GOT3 (cell line): ENCODE measurements at places on chromosomes 16 and 17.
A peak's percentile ranks its signal among the peaks of the same experiment; 100 is the strongest.

- DNase-seq: no peak
Observed at GRCh38 chr16:67910158-67910557, 17.1 kb downstream of the PSKH1 start.

GRCh38 chr16:66844009-66844341 lies 239 bp upstream of the CA7 start:
- DNase-seq: no peak

DNA sequence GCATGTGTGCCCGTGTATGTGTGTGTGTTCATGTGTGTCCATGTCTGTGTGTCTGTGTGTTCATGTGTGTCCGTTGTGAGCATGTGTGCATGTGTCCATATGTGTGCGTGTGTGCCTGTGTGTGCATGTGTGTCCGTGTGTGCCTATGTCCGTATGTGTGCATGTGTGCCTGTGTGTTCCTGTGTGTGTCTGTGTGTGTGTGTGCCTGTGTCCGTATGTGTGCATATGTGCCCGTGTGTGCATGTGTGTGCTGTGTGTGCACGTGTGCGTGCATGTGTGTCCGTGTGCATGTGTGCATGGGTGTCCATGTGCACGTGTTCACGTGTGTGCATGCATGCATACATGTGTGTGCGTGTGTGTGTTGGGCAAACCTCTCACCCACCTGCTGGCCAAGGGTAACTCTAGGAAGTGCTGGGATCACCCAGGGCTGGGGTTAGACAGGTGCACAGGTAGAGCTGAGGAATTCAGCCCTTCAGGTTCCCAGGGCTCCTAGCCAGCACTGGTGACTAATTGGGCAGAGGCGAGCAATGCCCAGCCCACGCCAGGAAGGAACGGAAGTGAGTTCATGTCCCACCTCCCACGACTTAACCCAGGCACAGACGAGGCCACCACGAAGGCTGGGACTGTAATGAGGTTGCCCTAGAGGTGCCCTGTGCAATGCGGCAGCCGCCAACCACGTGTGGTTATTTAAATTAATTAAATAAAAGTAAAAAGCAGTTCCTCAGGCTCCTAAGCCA lies 8.2 kb upstream of the CSNK1D start:
- DNase-seq: no peak

DNA sequence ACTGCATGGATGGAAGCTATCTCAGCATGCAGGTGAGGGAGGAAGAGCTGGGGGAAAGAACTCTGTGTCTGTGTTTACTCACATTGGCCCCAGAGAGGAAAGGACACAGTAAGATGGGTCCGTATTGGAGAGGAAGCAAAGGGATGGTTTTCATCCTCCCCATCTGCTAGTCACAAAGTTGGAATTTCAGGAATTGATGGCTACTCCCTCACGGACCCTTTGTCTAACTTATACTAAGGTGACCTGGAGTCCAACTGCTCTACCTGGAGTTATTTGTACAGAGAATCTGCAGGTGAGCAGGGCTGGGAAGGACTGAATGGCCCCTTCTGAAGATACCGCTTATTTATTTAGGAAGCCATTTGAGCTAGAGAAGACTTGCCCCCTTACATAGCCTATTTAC lies 55.1 kb downstream of the WNT3 start:
- no peak for DNase-seq

DNA sequence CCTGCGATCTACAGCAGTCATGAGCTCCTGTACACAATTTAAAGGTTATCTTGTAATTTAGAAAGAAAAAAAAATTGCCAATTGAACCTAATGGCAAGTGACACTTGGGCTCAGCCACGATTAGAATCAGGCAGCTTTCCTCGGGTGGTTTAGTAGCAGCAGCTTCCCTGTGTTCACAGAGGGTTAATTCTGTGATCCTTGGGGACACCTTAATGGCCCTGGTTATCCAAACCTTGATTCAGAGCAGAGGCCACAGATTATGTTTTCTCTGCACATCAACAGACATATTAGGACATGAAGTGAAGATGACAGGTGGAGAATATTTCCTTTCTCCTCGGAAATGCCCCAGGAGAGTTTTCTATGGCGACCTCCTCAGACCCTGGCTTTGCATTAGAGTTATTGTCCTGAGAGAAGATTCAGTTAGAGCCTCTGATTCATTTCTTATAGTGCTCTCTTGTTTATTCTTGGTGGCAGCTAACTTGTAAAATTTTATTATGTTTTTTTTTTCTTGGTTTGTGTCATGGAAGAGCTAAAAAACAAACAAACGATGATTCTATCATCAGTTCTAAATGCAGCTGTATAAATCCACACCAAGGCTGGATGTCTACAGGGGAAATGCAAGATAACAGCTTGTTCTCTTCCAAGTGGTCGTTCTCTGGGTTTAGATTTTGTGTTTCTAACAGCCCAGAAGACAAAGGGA lies 351.2 kb upstream of the DYNLRB2 start:
- no peak for DNase-seq

DNA sequence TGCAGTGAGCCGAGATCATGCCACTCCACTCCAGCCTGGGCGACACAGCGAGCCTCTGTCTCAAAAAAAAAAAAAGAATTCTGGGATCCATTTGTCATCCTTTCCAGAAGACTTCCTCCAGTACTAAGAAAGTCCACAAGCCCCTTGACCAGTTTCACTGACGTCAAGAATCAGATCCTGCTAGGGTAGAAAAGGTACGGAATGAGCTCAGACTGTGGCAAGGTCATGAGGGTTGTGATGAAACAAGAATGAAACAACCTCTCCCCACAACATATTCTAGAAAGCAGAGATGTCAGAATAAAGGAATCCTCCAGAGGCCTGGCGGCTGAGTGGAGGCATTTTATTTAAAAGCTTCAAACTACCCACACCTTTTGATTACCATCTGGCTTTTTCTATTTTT lies 29.9 kb downstream of the TRAF4 start:
- no peak for DNase-seq

- DNase-seq: no peak
Observed at GRCh38 chr16:11636172-11636721, 32.0 kb upstream of the SNN start.

DNA sequence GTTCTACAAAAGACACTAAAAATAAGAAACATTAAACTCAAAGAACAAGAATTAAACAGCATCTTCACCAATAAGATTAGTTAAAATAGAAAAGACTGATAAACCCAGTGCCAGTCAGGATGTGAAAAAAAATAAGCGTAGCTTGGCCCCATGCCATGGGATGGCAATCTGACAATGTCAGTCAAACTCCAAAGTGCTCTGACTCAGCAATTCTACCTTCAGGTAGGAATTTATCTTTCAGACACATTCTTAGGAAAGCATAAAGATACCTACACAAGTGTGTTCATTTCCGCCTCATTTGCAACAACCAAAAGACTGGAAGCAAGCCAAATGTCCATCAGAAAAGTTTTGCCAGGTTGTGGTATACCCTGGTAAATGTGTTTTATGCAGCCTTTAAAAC lies 9.1 kb upstream of the MPO start:
- no peak for DNase-seq

DNA sequence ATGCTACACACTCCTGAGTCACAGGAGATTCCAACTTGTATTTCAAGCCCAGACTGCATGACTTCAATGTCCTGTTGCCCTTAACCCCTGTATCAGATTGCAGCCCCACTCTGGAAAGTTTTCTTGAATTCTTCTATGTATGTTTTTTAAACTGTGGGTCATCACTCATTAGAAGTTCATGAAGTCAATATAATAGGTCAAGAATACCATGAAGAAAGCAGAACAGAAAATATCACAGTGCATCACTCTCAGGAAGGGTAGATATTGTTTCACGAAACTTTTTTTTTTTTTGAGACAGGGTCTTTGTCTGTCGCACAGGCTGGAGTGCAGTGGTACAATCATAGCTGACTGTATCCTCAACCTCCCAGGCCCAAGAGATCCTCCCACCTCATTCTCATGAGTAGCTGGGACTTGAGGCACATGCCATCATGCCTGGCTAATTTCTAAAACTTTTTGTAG lies 20.5 kb downstream of the PRKCB start:
- DNase-seq: no peak

DNA sequence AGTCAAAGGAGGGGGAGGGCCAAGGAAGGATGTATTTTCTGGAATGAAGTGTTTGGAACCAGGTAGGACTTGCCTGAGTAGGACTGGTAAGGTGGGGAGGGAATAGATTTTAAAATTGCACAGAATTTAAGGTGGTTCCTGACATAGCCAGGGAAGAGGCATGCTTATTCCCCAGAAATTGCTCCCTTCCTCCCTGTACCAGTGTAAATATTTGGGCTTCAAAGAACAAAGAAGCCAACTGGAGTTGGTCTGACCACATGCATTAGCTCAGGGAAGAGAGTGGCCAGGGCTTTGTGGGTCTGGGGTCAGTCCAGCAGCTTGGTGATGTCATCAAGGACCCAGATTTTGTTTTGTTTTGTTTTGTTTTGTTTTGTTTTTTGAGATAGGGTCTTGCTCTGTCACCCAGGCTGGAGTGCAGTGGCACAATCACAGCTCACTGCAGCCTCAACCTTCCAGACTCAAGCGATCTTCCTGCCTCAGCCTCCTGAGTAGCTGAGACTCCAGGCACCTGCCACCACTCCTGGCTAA lies 9.3 kb upstream of the MRTFB start:
- DNase-seq: no peak

DNA sequence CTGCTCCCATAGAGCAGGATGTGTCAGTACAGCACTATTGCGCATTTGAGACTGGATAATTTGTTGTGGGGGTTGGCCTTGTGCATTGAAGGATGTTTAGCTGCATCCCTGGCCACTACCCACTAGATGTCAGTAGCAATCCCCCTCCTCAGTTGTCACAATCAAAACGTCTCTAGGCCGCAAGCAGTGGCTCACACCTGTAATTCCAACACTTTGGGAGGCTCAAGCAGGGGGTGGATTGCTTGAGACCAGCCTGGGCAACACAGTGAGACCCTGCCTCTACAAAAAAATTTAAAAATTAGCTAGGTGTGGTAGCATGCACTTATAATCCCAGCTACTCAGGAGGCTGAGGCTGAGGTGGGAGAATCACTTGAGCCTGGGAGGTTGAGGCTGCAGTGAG lies 48.4 kb downstream of the CENPV start:
- DNase-seq: no peak

DNA sequence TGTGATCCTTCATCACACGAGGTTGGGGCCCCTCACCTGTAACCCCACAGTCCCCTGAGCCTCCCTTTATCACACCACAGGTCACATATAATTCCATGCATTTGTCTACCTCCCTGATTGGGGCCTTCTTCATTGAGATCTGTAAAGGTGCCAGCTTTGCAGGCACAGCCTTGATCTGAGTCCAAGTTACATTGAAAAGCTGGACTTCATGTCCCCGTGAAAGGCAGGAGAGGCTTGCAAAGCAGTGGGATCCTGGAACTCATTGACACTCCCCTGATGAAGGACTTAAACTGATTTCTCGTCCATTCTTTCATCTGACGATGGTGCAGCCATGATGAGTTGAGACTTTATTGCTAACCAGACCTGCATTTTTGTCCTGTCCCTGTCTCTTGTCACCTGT lies 3.8 kb upstream of the SYT17 start:
- DNase-seq: no peak

DNA sequence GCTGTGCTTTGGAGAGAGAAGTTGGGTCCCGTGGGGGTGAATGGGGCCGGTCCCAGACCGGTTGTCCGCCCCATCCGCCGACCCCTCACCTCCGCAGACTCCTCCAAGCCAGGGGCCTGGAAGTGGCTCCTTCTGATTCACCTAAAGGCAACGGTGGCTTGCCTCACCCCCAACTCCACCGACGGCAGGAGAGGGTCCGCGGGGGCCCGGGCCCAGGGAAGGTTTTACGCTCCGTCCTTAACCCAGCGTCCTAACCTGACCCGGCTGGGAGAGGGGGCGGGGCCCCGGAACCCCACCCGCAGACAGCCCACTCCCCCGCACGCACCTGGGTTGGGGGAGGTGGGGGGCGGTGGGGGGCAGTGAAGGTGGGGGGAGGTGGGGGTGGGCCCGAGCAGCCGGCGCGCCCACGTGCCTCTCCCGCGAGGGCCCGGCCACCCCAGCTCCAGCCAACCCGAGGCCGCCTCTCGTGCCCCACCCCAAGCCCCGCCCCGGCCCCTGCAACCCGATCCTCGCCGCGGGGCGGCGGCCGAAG lies 12.7 kb upstream of the CD300A start:
- DNase-seq: peak; percentile 38

- DNase-seq: no peak
Observed at GRCh38 chr17:34242587-34243363, 12.3 kb upstream of the CCL2 start.

DNA sequence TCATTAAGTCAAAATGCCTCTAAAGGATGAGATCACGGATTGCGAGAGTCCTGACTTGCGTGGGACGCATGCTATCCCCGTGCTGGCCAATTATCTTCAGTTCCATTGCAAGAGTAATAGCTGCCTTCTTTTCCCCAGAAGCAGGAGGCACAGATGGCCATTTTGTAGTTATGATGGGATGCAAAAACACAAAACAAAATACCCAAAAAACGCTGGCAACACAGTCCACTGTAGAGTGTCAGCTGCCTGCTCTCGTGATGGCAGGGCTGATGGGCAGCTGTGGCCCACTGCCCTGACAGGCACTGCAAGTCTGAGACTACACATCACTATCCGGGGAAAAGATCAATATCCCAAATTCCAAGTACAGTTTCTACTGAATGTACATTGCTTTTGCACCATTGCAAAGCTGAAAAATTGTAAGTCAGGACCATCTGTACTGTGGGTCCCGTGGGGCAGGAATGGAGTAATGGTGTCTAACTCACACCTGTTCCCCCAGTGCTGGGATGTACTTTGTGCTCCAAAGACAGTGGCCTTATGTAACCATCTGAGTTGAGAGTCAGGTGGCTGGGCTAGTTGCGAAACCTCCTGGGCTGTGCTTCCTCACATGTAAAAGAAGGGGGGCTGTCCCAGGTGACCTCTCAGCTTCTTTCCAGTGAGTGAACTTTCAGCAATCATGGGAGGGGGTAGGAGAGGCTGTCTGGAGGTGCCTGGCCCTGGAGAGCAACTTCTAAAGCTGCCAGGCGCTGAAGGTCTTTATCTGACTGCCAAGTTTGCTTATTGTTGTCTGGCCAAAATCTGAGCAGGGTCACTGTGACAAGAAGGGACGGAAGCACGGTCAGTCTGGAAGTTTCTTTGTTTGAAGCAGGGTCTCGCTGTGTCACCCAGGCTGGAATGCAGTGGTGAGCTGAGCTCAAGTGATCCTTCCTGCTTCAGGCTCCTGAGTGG lies 4.7 kb downstream of the SLC47A1 start:
- no peak for DNase-seq

GRCh38 chr17:4898351-4898750 lies 985 bp upstream of the C17orf107 start:
- DNase-seq: no peak

GRCh38 chr17:62650587-62650986 lies 23.1 kb downstream of the MRC2 start:
- DNase-seq: no peak
